ENCODE measurements at places on chromosomes 12 and 14.

DNA sequence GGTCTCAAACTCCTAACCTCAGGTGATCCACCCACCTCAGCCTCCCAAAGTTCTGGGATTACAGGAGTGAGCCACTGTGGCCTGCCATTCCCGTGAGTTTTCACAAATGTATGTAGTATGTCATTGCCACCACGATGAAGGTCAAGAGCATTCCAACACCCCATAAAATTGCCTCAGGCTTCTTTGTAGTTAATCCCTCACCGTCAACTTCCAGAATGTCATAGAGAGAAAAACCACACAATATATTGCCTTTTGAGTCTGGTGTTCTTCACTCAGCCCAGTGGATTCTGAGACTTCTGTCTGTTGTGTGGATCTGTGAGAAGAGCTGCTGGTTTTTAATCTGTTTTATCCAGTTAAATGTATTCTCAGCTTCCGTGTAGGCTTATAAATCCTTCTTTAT is 12.6 kb upstream of the CFAP251 start:
- DNase-seq: no peak

- no peak for DNase-seq
These were observed 61.7 kb upstream of the AMIGO2 start for GRCh38 chr12:47141459-47141858.

GRCh38 chr12:116693286-116694227 is 44.3 kb downstream of the SPRING1 start:
- DNase-seq: no peak

DNA sequence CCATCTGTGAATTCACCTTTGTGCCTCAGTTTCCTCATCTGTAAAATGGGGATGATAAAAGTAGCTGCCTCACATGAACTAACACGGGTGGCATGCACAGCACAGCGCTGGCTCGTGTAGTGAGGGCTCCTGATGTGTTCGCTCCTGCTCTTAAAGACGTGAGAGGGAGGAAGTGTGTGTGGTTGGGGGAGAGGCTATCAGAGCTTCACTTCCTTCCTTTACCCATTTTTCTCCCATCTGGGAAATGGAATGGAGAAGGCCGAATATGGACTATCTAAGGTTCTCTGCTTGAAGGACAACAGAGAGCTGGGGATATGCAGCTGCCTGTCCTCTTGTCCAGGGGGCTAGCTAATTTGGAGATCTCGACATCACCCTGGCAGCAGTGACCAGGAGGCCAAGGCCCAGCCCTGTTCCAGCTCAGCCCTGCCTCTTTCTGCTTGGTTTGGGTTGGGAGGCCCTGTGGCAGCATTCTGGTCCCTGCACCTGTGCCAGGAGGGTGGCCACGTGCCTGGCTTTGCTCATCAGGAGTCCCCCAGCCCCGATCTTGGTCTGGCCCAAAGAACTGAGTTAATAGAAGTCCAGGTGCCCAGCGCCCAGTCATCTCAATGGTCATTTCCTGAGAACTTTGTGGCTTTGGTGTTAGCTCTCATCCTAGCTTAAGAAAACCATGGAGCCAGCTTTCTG is 44.5 kb upstream of the ESRRB start:
- DNase-seq: no peak

- no peak for DNase-seq
These were observed 35.7 kb downstream of the FOXA1 start for GRCh38 chr14:37559386-37559785.

- DNase-seq: no peak
These were observed 279.2 kb downstream of the SYT1 start for GRCh38 chr12:79143803-79144202.

DNA sequence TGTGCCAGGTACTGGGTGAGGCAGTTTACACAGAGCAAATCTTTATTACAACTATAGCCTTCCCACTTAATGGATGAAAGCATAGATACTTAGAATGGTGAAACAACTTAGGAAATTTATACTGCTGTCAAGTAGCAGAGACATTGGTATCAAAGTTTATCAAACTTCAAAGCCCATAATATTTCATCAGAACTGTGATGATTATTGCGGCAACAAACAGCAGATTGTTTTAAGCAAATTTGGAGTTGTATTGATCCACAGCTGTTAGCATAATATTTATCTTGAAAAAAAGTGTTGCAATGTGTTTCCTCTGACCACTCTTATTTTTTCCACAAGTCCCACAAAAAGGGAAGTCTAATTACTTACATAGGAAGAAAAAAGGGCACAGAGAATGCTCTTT is 2.0 kb upstream of the SLCO1B3 start:
- no peak for DNase-seq

All from non-pigmented ciliary epithelial cell (primary cell).